ENCODE measurements at places on chromosomes 2 and 18.
A peak's percentile ranks its signal among the peaks of the same experiment; 100 is the strongest.

DNA sequence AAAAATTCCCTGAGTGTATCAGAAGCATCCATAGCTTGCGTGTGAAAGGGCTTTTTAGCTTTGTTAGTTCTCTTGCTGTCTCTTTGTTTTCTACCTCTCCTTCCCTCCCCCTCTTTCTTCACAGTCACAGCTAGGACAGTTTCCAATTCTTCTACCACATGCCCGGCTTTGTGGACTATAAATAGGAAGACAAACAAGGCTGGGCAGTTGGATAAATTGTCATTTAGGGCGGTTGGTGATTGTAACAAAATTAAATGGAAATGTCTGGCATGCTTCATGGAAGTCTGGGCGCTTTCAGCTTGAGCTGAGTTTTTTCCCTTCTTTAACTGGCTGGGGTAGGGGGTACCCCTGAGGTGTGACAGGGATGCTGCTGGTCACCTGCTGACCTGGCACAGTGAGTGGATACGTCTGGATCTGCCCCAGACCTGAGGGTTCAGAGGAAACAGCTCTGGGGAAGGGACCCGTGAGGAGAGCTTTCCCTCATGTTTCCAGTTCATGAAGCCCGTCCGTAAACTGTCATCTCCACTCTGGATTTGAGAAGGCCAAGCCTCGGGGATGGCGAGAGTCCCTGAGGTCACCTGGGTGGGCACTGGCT, 29.0 kb upstream of the GIGYF2 start:
- DNase-seq: peak; percentile 76

DNA sequence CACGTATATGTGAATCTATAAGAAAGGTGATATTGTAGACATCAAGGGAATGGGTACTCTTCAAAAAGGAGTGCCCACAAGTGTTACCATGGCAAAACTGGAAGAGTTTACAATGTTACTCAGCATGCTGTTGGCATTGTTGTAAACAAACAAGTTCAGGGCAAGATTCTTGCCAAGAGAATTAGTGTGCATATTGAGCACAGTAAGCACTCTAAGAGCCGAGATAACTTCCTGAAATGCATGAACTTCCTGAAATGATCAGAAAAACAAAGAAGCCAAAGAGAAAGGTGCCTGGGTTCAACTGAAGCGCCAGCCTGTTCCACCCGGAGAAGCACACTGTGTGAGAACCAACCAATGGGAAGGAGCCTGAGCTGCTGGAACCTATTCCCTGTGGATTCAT, 101.0 kb downstream of the HS6ST1 start:
- DNase-seq: no peak

GRCh38 chr2:26970928-26971627, 641 bp downstream of the MAPRE3 start:
- DNase-seq: peak; percentile 43

GRCh38 chr18:75208836-75209128, 157 bp downstream of the PTGR3 start:
- DNase-seq: no peak

- no peak for DNase-seq
Observed at GRCh38 chr18:79542213-79542612, 137.4 kb upstream of the CTDP1 start.
